ENCODE measurements at places on chromosomes 11 and 22.

GRCh38 chr11:12473381-12473780 is 96.0 kb downstream of the PARVA start:
- DNase-seq, result no peak

GRCh38 chr11:104323841-104324240 is 159.9 kb upstream of the PDGFD start:
- DNase-seq, result no peak

GRCh38 chr22:49402169-49402568 is 425.5 kb downstream of the BRD1 start:
- DNase-seq, result no peak

- DNase-seq, result no peak
These were observed 5.4 kb downstream of the SEC14L2 start for GRCh38 chr22:30402028-30402765.

GRCh38 chr11:85725510-85726258 is 39.7 kb upstream of the CCDC89 start:
- DNase-seq, result peak; percentile 79

DNA sequence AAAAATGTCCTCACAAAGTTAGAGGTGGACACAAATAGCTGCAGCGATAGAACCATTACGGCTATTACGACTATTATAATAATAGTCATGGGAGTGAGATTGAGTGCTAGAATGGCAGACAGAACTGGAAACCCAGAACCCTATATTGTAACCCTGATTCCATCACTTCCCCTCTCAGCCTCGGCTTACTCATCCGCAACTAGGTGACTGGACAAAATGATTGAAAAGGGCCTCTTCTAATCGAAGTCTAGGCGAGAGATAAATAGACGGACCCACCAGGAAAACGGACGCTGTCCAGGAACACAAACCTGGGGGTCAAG is 629 bp downstream of the PSMA1 start:
- peak; percentile 43 for DNase-seq

GRCh38 chr22:32043391-32043790 is 330 bp downstream of the SLC5A1 start:
- no peak for DNase-seq

DNA sequence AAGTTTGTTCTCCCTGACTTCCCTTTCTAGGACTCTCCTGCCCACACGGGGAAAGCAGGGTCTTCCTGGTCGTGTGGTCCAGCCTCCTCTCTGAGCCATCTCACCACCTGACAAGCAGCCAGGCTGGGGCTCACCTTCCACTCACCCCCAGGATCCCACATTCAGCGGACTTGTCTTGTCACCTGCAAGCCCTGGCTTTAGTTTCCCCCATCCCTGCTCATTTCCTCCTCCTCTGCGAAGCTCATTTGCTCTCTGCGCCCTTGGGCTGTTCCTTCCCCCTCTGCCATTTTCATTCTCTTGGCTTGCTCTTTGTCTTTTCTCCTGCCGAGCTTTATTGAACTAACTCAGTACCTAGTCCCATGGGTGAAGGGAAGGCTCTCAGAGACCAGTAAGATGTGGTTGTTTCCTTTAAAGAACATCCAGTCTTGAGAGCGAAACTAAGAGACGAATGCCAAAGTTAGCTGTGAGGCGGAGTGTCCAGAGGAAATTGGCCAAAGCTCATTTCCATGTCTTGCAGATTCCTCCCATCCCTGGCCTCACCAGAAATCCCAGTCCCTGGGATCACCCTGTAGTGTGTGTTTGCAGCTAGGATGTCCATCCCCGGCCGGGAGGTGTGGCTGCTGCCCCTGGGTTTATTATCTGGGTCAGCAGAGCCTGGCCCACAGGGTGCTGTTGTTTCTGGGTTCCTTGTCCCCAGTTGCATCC is 2.0 kb downstream of the ST14 start:
- no peak for DNase-seq

GRCh38 chr11:128956401-128957201 is 13.9 kb upstream of the TP53AIP1 start:
- peak; percentile 65 for DNase-seq

- DNase-seq, result peak; percentile 88
These were observed 38.4 kb upstream of the CWF19L2 start for GRCh38 chr11:107496011-107496410.

- DNase-seq, result peak; percentile 24
These were observed 8.7 kb upstream of the MS4A4E start for GRCh38 chr11:60251485-60252212.

- DNase-seq, result no peak
These were observed 551.0 kb downstream of the OPCML start for GRCh38 chr11:132981131-132981956.

All from iris pigment epithelial cell (primary cell).